ENCODE measurements at places on chromosomes 4 and X. TPM values are rescaled to one million over a fixed set of nuclear protein-coding genes. Genes with fewer than 3 reads are reported as not detected.

The FRMD7 gene
- not detected for total RNA-seq

The SLC2A9 gene
- not detected for total RNA-seq

The FGA gene
- total RNA-seq: not detected

The KCNIP4 gene
- 0.15 TPM for total RNA-seq

The ARHGAP36 gene
- total RNA-seq: not detected

The IL2RG gene
- 5.3 TPM for total RNA-seq

The SRPX gene
- total RNA-seq: 45.2 TPM

The SMARCA1 gene
- total RNA-seq: 95.1 TPM

The MAD2L1 gene
- 97.9 TPM for total RNA-seq

DNA sequence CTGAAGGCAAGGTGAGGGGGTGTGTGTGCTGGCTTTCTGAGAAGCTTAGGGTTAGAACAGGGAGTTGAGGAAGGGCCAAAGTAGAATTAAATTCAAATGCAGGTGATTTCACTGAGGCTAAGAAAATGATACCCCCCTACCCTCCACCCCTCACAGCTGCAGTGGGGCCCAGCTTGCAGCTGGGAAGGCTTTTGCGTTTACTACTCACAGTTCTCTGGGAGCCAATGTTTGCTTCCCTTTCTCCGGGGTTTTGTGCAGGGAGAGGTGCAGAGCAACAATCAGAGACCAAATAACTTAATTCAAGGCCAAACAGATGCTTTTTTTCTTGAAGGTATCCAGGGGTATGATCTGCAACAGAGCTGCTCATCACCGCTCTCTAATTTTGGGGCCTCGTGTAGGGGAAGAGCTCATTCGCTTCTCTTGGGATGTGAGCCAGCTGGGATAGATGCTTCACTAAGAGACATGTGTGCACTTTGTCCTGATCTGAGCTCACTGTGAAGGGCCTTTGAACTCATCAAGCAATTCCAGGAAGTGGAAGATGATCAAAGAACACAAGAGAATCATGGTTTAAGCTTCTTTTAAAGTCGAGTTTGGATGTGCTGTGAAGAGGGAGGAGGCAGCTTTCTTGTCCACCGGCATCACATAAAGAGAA, 122.7 kb upstream of the C1GALT1C1 start:
- no peak for DNase-seq

- DNase-seq: peak; percentile 22
Measured at GRCh38 chrX:38807873-38808272, 6.6 kb downstream of the MID1IP1 start.

DNA sequence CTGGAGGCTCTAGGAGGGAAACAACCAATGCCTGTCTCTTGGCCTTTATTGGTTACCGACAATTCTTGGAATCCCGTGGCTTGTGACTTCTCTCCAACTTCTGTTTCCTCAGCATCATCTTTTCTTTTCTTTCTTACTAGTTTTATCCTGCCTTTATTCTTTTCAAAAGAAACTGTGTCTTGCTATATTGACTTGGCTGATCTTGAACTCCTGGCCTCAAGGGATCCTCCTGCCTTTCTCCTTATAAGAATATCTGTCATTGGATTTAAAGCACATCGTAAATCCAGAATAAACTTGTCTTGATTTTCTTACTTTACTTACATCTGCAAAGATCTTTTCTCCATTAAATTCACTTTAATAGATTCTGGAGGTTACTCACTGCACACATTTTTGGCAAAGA, 49.9 kb upstream of the UGT2B10 start:
- no peak for DNase-seq

GRCh38 chrX:120251471-120252011, 929 bp downstream of the ZBTB33 start:
- peak; percentile 50 for DNase-seq

DNA sequence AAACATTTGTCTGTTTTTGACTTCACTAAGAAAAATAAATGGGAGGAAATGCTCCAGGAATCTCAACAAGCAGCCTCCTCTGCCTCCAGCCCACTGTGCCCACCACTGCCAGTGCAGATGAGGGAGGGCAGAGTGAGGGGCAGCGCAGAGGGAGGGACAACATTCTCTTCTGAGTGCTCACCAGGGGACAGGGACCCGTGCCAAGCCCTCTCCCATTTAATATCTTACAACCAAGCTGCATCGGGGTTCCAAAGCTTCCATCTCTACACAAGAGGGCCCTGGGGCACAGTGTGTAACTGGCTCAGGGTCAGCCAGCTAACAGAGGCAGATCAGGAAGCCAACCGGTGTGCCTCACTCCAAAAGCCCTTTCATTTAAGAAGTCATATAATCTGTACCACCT, 120.4 kb downstream of the NSUN7 start:
- DNase-seq: peak; percentile 71

DNA sequence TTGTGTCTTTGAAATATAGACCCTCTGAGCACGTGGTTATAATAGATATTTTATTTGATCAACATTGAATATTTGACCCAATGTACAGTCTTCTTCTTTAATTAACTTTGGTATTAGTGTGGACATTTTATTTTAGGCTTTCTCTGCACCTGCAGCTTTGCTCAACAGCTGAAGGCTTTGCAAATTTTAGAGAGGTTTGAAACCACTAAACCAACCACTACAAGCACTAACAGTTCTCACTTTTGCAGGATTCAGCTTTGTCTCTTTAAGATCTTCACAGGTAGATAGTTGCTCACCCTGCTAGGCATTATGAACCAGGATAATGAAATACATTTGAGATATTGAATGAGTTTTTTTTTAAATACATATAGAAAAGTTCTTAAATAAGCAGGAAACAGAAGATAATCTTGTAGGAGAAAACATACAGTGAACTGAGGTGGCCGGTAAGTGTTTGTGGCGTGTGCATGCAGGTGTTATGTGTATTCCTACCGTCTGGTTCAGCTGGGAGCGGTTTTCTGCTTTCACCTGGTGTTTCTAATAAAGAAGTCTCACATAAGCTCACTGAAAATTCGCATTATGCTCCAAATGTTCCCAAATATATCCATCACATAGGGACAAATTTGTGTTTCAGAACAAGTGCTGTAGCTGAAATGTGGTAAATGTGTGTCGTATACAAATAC, 1508.3 kb upstream of the TENM3 start:
- no peak for DNase-seq

DNA sequence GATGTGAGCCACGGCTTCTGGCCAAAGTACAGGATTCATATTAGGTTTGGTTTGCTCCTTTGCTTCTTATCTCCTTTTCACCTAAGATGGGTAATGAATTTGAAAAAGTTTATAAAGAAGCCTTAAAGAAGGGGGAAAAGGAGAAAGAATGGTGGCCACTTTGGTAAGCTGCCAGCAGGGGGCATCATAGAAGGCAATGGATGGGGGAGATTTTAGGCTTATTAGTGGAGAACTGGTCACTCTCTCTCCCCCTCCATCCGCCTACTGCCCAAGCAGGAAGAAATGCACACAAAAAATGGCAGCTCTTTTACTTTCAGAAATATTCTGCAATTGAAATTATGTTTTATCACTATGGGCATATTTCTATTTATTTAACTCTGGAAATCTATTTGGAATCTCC, 32.0 kb downstream of the SPARCL1 start:
- no peak for DNase-seq

GRCh38 chr4:144501231-144501780, 144.7 kb upstream of the HHIP start:
- DNase-seq: no peak

- no peak for DNase-seq
Measured at GRCh38 chr4:161850631-161851030, 313.2 kb downstream of the FSTL5 start.

GRCh38 chr4:5912614-5913019, 19.7 kb upstream of the CRMP1 start:
- no peak for DNase-seq

DNA sequence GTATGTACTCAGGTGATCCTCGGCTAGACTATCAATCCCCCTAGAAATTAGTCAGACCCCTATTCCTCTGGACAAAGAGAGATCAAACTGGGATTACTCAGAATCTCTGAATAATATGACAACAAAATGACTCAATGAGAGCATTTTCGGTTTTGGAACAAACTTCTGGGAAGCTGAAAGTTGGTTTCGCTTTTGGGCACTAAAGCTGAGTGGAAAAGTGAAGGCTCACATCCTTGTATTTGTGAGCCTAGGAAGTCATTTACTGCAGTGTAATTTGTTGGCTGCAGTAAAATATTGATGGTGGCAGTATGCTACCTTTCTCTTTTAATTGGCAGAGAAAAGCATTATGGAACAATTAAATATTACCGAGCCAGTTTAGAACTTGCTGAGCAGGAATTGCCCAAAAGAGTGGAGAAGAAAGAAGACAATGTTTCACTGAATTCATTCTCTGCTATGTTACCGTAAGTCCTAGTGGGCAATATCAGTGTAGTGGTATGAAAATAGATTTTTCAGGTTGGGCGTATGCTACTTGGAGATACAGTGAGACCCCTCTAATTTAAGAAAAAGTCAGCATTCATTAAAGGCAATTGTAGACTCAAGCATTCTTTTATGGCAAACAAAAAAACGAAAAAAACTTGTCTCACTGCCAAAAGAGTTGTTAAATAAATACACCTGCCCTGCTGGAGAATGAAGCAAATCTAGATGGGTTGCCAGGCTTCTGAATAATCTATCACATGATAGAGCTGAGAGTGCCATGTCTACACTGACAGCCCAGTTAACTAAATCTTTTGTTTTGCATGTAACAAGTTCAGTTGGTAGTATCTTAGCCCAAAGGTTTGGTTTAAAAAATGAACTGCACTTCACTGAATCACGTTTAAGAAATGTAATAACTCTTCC, 69.6 kb downstream of the AGTR2 start:
- DNase-seq: peak; percentile 71

GRCh38 chr4:89800527-89801103, 36.3 kb downstream of the SNCA start:
- peak; percentile 67 for DNase-seq

DNA sequence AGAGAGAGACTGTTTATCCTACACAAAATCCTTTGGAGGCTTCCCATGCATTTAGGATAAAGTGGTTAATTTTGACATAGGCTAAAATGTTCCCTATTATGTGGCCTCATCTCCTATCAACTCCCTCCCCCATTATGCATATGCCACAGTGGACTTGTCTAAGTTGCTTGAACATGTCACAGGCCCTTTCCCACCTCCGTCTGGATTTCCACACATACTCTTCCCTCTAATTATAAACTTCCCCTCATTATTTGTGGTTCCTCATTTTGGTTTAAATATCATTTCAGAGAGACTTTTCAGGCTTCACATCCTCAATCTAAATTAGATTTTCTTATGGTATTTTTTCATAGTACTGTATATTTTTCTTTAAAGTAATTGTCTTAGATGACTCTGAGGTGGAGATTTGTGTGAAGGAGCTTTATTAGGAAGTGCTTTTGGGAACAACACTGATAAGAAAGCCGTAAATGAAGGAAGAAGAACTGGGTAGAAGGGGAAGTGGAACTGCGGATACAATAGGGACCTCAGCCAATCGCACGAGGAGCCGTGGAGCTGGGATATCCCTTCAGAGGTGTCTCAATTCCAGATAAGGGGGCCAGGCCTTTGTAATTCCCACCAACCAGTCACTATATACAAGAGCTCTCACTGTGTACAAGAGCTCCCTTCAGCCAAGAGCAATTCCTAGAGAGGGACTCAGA, 7.9 kb downstream of the C4orf17 start:
- no peak for DNase-seq

- no peak for DNase-seq
Measured at GRCh38 chrX:17443556-17443955, 68.6 kb downstream of the NHS start.

- peak; percentile 0 for DNase-seq
Measured at GRCh38 chrX:5876984-5877596, 351.6 kb downstream of the NLGN4X start.

DNA sequence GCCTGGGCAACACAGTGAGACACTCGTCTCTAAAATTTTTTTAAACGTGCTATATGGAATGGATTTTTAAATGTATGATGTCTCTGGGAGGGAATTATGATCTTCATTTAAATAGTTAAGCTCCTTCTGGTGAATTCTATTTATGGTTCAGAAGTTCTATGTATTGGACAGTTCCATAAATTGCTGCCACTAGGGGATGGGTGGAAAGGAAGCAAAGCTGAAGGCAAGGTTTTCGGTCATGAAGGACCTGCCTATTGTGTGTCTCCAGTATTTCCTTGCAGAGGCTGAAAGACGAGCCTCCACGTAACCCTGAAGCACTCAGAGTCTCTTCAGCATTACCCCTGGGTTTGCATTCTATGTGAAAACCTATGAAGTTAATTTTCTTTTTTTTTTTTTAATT, 451.5 kb upstream of the FAT1 start:
- DNase-seq: no peak

- DNase-seq: peak; percentile 36
Measured at GRCh38 chr4:84967243-84967690, 777 bp upstream of the WDFY3 start.

DNA sequence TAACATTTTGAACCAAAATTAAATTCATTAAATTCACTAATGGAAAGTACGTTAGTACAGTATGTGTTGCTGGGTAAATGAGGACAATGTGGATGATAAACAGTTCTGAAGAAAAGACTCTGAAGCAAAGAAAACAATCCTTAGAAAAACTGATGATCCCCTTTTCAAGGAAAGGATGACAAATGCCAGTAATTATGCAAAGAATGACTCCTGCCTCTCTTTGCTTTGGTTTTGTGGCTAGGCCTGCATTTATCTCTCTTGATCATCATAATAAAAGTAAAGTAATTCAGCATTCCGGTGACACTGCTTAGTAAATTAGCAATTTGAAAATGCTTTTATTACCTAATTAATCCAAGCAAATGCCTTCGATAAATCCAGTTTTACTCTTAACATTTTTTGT, 652.2 kb upstream of the DIPK2B start:
- peak; percentile 83 for DNase-seq

DNA sequence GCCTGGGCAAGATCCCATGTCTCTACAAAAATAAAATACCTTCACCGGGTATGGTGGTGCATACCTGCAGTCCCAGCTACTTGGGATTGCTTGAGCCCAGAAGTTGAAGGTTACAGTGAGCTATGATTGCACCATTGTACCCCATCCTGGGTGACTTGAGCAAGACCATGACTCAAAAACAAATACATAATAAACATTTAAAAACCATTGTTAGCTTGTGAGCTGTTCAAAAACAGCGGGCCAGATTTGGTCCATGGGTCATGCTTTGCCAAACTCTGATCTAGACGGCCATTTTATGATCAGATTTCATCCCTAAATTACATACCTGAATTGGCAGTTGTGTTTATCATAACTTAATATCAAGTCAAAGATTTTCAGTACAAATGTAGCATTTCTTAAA, 76.0 kb upstream of the GPM6B start:
- no peak for DNase-seq

DNA sequence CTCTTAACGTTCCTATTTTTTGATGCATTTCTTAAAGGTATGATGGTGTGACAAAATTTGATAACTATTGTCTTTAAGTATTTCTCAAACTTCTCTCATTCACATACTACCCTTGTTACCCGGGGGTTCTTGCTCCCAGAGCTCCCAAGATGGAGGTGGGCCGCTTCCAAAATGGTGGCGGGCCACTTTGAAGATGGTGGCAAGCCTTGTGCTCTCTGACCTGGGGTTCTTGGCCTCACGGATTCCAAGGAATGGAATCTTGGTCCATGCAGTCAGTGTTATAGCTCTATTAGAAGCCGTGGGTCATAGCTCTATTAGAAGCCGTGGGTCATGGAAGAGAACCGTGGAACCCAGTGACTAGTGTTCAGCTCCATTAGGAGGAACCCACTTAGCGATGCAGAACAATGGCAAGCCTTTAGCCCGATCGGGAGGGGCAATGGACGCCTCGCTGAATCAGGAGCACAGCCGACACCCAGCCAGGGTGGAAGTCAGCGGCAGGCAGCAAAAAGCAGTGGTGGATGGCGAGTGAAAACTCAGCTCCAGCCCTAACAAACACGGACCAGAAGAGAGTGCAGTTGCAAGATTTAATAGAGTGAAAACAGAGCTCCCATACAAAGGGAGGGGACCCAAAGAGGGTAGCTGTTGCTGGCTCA, 403.4 kb downstream of the MAPK10 start:
- DNase-seq: no peak
